ENCODE measurements at places on chromosomes 11 and 22.

GRCh38 chr11:31619980-31620379 is 110.4 kb downstream of the ELP4 start:
- DNase-seq: no peak

DNA sequence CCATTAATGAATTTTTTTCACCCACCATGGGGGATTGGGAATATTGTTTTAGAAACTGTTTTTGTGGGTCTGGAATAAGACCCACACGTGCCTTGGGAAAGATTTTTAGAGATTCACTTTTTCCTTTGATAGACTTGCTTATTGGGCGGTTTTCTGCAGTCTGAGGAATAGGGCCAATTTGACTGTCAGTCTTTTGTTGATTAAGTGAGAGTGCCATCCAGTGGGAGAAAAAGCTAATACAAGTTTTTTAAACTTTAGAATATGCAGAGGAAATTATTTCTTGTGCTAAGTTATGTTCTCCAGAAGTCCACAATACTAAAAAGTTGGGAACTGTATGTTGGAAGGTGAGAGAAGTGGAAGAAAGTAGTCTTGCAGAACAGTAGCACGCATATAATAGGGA is 56.1 kb downstream of the PRMT3 start:
- DNase-seq: peak; percentile 6

DNA sequence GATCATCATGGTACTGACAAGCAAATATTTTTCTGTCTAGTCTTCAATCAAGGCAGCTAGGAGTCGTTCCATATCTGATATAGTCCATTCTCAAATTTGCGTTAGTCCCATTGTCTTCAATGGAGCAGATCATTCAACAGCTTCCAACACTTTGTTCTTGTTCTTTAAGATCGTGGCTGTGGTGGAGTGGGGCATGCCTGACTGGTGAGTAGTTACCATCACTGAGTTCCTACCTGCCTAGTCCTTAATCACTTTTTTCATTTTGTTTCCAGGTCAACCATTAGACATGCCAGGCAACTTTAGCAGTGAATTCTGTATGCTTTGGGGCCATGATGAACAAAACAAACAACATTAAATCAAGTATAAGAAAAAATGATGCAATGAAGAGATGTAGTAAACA is 693.1 kb upstream of the KIRREL3 start:
- DNase-seq: no peak

GRCh38 chr11:1670905-1671371 is 26.1 kb upstream of the KRTAP5-6 start:
- no peak for DNase-seq

DNA sequence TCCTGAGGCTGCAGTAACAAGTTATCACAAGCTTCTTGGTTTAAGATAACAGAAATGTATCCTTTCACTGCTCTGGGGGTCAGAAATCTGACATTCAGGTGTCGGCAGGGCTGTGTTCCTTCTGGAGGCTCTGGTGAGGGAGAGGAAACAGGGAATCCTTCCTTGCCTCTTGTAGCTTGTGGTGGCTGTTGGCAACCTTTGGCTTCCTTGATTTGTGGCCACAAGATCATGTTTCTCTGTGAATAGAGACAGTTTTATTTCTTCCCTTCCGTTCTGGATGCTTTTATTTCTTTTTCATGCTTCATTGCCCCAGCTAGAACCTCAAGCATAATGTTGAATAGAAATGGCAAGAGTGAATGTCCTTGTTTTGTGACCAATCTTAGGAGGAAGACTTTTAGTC is 44.0 kb downstream of the MPPED1 start:
- no peak for DNase-seq

DNA sequence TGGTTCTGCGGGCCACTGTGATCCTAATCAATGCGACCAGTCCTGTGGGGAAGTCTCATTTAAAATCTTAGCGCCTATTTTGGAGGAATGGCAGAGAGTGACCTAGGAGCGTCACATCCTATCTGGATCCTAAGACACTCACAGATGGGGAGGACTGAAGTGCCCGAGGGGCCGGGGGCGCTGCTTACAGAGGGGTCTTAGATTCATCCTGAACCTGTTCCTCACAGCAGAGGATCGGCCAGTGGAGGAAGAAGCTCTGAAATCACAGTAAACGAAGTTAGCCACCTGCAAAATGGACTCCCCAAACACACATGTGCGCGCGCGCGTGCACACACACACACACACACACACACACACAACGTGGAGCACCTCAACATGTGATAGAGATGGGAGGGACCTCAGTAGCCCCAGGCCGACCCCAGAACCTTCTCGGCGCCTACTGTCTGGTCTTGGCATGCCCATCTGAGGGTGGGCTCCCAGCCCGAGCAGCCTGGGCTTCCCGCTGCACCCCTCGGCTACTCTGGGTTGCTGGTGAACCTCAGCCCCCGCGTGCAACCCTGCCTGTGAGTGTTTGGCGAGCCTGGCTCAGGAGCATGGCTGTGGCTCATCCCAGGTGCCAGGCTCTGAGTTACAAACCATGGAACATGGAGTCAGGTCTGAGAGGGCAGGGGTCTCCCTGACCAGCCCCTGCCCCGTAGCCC is 613.3 kb downstream of the TBC1D22A start:
- no peak for DNase-seq

DNA sequence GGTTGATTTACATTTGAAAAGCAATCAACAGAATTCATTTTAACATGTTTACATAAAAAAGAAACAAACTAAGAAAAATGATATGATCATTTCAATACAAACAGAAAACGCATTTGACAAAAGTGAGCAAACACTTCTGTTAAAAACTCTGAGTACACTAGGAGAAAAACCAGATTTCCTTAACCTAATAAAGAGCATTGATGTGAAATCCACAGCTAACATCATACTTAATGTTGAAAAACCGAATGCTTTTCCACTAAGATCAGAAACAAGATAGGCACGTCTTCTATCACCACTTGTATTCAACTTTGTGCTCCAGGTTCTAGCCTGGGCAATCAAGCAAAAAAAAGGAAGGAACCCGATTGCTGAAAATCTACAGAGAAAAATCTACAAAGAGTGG is 227.6 kb downstream of the SBF2 start:
- DNase-seq: no peak

DNA sequence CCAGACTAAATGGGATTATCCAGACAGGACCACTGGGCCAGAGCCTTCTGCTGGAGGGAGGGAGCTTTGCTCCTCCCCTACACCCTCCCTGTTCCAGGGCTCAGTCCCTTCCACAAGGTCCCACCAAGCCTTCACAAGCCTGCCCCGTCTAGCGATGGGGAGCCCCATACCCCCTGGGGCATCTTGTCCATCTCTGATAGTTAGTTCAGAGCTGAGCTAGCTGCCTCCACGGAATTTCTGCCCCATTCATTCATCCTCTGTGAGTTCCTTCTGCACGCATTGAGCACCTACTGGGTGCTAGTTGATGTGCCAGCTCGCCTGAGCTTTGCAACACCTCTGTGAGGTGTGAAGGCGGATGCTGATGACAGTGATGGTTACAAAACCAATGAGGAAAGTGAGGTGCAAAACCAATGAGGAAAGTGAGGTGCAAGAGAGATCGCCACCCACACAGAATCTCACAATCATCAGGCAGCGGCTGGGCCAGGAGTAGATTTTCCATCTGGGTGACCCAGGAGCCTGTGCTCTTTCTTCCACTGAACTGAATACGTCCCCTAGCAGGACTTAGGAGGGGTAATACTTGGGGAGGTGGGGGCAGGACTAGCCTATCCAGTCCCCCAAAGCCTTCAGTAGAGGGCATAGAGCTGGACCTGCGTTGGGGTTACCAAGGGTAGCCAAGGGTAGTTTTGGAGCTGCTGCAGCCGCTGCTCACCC is 21.5 kb upstream of the CBX7 start:
- DNase-seq: peak; percentile 72

Measured in CD4-positive, alpha-beta T cell treated with Interleukin-15 for 4 hours (primary cell).